ENCODE measurements at places on chromosomes 12 and 14.
A peak's percentile ranks its signal among the peaks of the same experiment; 100 is the strongest.

DNA sequence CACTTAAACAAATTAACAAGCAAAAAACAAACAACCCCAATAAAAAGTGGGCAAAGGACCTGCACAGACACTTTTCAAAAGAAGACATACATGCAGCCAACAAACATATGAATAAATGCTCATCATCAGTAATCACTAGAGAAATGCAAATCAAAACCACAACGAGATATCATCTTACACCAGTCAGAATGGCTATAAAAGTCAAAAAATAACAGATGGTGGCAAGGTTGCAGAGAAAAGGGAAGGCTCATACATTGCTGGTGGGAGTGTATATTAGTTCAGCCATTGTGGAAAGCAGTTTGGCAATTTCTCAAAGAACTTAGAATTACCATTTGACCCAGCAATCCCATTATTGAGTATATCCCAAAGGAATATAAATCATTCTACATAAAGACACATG lies 34.6 kb upstream of the NT5DC3 start:
- DNase-seq = no peak

DNA sequence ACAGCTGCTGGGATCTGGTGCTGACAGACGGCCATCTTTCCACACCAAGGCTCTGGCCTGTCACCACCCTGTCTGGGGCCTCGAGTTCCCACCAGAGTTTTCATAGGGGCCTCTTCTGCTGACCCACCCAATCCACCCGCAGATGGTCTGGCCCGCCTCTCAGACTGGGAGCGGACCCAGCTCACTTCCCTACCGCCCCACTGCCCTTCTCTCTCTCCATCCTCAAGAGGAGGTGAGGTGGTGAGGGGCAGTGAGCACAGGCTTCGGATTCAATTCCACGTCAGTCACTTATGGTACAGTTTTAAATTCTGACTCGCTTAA lies 12.3 kb upstream of the RPS6KL1 start:
- no peak for DNase-seq

- no peak for DNase-seq
Measured at GRCh38 chr14:99630202-99630601, 14.7 kb upstream of the HHIPL1 start.

- DNase-seq = no peak
Measured at GRCh38 chr12:48366131-48366530, 15.4 kb upstream of the ZNF641 start.

GRCh38 chr14:106605548-106606448 lies 1079.4 kb downstream of the TMEM121 start:
- peak; percentile 58 for DNase-seq

GRCh38 chr14:73752297-73752992 lies 38.3 kb upstream of the PNMA1 start:
- DNase-seq = no peak

- no peak for DNase-seq
Measured at GRCh38 chr12:2999265-2999841, 40.2 kb downstream of the TEAD4 start.

GRCh38 chr12:94980577-94980976 lies 22.9 kb downstream of the NDUFA12 start:
- DNase-seq = no peak

DNA sequence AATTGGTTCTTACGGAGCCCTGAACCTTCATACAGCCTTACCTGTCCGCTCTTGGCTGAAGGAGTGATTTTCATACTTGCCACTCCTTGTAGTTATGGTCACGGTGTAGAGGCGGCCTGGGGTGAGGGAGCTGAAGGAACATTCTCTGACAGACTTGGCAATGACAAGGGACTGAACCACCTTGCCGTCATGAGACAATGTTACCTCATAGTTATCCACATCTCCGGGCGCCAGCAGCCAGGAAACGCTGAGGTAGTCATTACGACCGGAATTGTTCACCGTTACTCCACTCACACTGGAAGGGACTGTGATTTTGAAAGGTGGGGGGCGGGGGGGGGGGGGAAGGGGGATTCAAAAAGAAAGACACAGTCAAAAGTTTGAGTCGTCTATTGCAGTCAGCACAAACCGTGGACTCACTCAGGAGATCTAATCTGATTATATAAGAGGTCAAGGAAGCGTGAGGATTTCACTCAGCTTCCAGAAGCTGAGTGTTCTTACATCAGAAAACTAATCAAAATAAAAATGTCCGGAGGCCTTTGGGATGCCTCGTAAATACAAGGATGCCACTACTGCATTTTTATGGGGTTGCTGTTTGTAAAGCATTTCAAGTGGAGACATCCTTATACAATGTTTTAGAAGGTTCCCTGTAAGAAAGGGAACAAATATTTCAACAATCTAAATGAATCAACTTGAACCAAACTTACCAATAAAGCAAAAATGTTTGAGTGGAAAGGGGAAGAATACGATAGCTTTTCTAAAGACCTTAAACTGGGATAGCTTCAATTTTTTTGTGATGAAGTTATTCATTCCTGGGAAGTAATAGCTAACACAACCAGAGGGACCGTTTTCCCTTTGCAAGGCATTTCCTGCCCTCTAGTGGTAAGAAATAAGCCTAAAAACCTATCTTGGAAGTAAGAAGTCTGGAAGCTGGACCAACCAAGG lies 60.6 kb downstream of the PTPRB start:
- no peak for DNase-seq

- no peak for DNase-seq
Measured at GRCh38 chr14:68270342-68270741, 450.8 kb downstream of the RAD51B start.

- DNase-seq = no peak
Measured at GRCh38 chr14:58082491-58083098, 69.4 kb downstream of the ARMH4 start.

- no peak for DNase-seq
Measured at GRCh38 chr12:109170324-109170723, 53.9 kb downstream of the ACACB start.

DNA sequence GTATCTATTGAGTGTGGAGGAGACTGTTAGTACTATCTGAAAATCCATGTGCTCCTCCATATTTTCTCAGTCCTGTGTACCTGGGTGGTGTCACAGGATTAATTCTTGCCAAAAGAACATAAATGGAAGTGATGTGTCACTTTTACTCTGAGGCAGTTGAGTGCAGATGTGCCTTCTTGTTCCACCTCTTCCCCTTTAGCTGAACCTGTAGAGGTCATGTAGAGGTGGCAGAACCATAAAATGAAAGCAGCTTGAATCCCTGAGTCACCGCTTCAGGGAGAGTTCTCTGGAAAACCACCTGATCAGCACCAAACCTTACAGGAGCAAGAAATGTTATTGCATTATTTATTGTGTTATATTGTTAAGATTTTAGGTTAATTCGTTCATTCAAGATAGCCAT lies 14.7 kb upstream of the SLC25A3 start:
- DNase-seq = no peak

- no peak for DNase-seq
Measured at GRCh38 chr12:48671231-48671856, 10.7 kb downstream of the KANSL2 start.

DNA sequence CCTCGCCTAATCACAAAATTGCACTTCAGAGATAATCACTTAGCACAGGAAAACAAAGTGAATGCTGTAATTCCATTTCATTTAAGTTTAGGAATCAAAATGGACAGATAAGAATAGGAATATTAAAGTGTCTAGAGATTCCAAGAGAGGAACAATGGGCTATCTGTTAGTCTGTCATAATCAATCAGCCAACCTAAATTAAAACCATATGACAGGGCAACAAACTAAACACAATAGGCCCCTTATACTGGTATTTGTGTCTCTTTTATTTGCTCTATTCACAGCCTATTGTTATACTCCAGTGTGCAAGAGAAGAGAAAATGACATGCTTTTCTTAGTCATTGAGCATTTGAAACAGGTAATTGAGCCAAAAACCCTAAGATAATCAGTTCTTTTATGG lies 259.4 kb downstream of the PRKD1 start:
- no peak for DNase-seq

DNA sequence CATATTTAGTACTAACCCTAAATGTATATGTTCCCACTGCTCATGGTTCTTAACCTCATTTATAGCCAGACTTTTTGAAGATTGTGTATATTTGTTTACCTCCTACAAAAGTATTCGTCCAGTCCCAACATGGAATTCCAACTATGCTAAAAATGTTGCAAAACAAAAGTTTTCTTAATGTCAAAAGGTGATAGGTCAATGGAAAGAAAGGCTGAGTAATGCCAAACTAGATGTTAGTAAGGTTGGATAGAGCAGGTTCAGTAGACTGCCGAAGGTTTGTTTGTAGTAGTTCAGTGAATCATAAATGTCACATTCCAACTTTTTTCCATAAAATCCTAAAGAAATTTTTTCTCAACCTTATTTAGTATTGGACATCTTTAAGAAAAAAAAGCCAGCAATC lies 874.5 kb downstream of the FLRT2 start:
- DNase-seq = no peak

DNA sequence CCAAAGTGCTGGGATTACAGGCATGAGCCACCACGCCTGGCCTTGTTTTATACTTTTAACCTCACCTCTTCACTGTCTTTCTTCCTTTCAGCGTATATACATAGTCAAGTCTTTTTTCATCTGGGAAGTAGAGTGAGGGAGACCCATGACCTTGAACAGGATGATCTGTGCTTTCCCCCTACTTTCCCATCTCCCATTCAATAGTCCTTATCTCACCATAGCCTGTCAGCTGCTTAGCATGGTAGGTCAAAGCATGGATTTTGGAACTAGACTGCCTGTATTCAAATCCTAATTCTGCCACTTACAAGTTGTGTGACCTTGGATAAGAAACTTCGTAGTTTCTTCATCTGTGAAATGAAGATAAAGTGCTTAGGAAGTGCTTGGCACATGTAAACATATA lies 96.4 kb upstream of the MON2 start:
- no peak for DNase-seq

- no peak for DNase-seq
Measured at GRCh38 chr12:39830171-39830570, 210.6 kb upstream of the ABCD2 start.

- DNase-seq = no peak
Measured at GRCh38 chr12:6416596-6416995, 28.2 kb upstream of the CD27 start.

DNA sequence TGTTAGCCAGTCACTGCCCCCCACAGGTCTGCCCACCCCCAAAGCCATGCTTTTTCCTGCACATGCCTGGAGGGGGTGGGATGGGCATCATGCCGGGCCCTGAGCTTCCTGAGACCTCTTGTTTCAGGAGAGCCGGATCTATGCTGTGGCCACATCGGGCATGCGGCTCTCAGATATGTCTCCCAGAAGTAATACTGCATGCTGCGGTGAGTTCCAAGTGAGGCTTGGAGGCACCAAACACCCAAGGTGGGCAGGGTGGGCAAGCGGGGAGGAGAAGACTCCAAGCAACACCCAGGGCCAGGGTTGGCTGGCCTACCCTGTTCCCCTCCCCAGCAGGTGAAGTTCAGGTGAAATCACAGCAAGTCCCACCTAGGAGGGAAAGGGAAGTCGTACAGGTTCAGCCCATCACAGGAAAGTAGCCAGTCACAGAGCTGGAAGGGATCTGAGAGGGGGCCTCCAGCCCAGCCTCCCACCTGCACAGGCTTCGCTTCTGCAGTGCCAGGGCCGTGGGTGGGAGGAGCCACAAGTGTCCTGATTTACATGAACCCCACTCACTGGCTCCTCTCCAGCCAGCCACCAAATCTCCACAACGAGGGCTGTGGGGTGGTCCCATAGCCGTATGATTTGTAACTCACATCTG lies 30.9 kb downstream of the PIGH start:
- DNase-seq = no peak

GRCh38 chr14:93989939-93990338 lies 7.2 kb upstream of the CCDC197 start:
- DNase-seq = no peak

DNA sequence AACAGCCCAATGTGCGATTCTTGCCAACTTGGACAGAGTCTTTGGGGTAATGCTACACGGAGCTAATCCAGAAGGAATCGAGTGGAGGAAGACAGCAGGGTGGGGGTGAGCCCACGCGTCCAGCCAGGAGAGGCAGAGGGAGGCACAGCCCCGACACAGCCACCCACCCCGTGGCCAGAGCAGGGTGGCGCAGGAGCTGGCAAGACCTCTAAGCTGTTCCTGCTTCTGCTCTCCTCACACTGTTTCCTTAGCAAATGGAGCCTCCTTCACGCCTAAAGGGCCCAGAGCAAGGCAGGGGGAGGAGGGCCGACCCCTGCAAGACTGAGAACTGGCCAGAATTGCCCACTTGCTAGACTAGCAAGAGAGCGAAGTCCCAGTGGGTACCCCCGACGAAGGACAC lies 91.5 kb downstream of the FBXL14 start:
- no peak for DNase-seq

GRCh38 chr14:44369401-44370123 lies 137.5 kb downstream of the FSCB start:
- DNase-seq = no peak

- no peak for DNase-seq
Measured at GRCh38 chr14:24441904-24442239, 704 bp downstream of the SDR39U1 start.

DNA sequence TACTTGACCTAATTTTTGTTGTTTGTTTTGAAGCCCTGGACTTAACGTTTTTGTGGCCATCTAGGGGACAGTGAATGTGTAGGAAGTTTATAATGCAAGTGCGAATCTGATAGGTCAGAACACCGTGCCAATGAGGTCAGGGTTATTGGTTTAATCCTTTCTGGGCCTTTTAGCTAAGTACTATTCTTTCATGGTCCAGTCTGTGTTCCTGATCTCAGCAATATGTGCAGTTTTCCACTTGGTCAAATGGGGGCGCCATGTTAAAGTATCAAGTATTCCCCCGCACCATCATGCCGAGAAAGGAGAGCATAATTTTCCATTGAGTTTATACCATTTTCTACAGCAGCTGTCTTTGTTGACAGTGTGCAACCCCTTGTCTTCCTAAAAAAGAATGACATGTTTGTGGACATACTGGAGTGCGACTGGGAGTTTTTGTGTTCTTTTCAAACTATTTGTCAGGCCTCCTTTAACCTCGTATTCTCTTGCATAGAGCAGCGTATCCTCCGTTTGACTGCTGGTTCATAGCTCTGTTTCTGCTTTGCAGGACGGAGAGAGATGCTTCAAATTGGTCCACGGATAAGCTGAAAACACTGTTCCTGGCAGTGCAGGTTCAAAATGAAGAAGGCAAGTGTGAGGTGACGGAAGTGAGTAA lies 1.3 kb downstream of the AHSA1 start:
- no peak for DNase-seq

GRCh38 chr12:22993609-22994315 lies 368.8 kb downstream of the ETNK1 start:
- no peak for DNase-seq

- DNase-seq = no peak
Measured at GRCh38 chr12:24565300-24565699, 383.6 kb downstream of the BCAT1 start.

DNA sequence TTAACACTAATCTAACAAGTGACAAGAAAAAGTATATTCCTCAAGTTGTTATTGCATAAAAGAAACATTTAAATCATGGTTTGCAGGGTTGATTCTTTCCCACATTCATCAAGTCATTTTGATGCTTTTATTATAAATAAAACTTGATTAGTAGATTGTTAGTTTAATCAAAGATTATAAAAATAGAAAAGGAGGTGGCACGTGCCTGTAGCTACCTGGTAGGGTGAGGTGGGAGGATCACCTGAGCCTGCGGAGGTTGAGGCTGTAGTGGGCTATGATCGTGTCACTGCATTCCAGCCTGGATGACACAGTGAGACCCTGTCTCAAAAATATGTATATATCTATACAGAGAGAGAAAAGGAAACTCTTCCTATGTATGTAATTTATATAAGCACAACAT lies 433.2 kb upstream of the RGS6 start:
- DNase-seq = no peak

All from activated CD8-positive, alpha-beta memory T cell treated with anti-CD3 and anti-CD28 coated beads for 4 hours (primary cell).